ENCODE measurements at places on chromosomes 4 and X.

GRCh38 chr4:26424153-26424552, 66.1 kb downstream of the CCKAR start:
- no peak for DNase-seq

- no peak for DNase-seq
Measured at GRCh38 chrX:12865359-12865758, 1.5 kb upstream of the TLR7 start.

DNA sequence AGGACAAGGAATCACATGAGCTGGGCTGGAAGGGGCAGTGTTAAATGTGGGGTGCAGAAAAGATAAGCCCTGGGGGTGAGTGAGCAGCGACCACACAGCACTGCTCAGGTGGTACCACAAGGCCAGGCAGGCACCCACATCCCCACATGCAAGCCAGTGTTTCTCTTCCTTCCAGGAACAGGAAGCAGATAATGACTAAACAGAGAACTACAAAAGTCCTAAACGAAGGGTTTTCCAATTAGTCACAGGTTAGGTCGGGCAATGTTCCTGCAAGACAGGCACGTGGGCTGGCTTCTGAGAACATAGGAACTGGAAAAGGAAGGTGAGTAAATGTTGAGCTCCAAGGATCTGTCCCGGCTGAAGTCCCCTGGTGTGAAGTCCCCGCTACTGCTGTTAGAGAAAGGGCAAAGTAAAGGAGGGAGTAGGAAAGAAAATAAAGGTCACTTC, 19.5 kb downstream of the RELL1 start:
- no peak for DNase-seq

GRCh38 chr4:7765666-7766065, 174.0 kb downstream of the AFAP1 start:
- no peak for DNase-seq

DNA sequence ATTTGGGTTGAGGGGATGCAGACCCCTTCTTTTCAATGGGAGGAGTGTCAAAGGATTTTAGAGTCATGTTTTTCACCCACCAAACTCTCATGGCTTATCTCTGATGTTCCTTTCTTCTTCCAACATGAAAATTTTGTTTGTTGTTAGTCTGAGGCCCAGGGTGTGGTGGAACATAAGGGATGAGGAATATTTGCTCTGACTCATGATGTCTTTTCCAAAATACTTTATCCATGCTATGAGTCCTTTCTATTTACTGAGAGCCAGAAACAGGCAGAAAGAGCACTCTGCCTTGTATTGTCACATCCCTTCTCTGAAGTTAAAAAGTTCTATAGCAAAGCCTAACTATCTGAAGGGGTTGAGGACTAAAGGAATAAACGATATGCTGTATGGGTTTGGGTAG, 61.6 kb upstream of the GYPA start:
- no peak for DNase-seq

DNA sequence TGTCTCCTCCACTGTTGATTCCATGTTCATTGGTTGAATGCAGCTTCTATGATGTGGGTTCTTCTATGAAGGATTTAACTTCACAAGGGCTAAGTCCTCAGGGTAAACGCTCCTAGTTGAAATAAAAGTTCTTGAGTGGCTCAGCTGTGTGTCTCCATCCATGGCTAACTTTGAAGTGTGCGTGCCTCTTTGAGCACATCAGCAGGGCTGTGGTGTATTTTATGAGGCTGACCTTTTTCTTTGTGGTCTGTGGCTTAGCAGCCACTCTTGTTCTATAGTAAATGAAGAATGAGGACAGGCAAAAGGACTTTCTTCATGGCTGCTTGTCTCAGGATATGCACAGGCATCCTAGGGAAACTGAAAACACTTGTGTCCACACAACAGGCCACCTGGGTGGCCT, 88.5 kb downstream of the KIT start:
- no peak for DNase-seq

DNA sequence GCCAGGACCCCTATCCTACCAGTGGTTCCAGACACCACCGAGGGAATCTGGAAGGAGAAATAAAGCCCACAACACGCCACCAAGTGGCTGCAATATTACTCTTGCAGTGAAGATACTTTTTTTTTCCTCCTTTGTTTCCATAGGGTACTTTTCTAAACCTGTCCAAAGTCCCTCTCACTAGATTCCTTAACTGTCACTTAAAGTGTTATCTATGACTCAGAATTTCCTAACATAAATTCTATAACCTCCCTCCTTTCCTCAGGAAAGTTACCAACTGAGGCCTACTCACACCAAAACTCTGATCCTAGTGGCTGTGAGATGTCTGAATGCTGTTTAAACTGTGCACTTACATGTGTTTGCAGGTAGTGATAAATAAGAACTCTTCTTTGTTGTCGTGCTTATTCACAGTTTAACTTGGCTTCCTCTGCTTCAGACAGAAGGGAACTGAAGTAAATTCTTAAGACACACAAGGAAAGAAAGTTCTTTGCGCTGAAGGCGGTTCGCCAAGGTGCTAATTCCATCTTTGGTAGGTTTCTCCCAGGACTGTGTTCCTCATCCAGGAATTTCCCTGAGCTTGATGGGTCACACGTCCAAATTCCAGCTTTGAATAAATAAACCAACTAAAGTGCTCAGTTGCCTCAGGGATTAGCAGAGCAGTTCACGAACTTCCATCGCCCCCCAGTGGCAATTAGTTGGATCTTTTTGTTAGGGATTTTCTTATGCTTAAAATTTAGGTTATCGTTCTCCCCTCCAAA, 10.7 kb upstream of the HCCS start:
- no peak for DNase-seq

DNA sequence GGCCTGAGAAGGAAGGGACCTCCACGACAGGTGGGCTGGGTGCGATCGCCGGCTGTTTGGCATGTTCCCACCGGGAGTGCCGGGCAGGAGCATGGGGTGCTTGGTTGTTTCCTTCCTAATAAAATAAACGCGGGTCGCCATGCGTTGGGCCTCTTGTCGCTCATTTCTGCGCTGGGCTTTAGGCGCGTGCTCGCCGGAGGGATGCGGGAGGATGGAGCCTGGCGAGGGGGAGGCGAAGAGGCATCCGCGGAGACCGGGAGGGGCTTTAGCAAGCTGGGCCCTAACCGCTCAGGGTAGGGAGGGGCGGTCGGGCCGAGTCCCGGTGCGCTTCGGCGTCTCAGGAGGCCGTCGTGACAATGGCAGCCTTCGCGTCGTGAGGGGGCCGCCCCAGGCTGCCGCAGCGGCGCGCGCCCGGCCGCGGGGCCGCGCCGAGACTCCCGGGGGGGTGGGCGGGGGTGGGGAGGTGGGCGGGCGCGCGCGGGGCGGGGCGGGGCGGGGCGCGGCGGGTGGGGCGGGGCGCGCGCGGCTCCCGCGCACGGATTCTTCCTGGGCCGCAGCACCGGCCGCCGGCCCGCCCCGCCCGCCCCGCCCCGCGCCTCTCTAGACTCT, 476 bp upstream of the GDI1 start:
- DNase-seq = no peak

Data from vagina (tissue), 2 donors.